ENCODE measurements at places on chromosomes 12 and 14.
A peak's percentile ranks its signal among the peaks of the same experiment; 100 is the strongest.

- DNase-seq: peak; percentile 55
These were observed 727 bp downstream of the LDHB start for GRCh38 chr12:21656905-21657325.

DNA sequence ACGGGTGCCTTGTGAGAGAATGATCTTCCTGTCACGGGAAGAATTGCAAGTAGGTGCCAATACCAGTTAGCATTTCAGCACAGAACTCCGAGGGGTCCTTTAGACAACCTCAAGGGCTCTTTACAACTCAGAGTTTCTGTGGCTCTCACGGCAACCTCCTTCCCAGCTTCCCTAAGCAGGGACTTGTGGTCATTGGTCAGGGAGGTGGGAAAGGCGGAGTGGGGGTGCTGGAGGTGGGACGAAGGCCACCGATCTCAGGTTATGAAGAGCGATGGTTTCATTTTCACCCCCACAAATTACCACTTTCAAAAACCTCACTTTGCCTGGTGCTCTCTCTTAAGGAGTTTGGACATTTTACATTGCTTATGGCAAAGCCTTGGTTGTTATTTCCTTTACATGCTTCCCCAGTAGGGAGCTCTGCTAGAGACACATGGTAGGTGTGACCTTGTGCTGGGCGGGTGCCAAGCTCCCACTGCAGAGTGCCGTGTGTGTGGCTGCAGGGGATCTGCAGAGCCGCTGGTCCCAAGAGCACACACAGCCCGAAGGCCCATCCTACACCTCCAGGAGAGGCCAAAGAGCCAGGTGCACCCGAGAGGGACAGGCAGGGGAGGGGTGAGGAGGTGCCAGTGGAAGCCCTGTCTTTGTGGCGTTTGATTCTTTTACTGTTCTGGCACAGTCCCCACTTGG, 21.4 kb downstream of the BCL2L14 start:
- DNase-seq: peak; percentile 31

GRCh38 chr12:1574865-1575259, 19.5 kb downstream of the FBXL14 start:
- DNase-seq: peak; percentile 63

DNA sequence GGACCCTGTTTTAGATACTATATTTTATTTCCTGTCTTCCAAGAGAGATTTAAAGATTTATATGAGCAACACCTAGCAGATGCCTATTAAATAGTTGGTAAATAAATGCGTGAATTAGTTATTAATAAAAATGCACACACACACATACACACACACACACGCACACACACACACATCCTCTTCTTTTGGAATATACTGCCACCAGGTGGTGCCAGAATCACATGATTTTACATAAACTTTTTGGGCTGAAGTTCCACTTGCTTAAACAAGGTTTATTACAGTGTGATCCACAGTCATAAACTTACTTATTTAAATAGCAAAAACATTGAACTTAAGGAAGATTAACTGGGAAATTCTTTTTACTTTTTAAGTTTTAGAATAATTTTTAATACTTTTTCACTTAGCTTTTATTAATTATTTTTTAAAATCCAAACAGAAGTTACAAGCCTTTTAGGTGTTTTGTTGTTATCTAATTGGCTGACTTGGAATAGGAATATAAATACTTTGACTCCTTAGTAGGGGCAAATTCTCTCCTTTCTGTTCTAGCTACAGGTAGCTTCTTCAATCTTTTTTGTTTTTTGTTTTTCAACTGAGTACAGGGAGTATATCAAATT, 17.5 kb downstream of the RAD51B start:
- DNase-seq: peak; percentile 75

- peak; percentile 79 for DNase-seq
These were observed 207.8 kb downstream of the CRADD start for GRCh38 chr12:93884794-93885460.

- DNase-seq: no peak
These were observed 305.5 kb downstream of the CEP128 start for GRCh38 chr14:80636071-80636470.

- no peak for DNase-seq
These were observed 1.9 kb downstream of the RIMKLB start for GRCh38 chr12:8699714-8700113.

DNA sequence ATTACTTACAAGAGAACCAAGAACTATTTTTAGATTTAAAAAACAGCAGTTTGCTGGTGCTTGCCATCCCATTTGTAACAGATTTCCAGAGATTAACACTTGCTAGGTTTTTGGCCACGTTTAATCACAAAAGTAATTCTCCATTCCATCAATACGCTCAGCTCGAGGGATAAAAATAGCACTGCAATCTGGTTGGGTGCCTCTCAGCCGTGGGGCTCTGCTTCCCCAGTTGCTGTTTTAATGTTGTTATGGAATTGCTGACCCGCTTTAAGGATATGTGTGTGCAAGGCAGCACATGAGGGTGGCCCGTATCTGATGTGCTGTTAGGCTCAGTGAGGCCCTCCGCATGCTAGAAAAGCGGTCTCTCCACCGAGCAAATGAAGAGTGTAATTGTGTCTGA, 222.2 kb upstream of the TMEM260 start:
- DNase-seq: no peak

GRCh38 chr14:51139121-51139681, 44.3 kb upstream of the TRIM9 start:
- no peak for DNase-seq

DNA sequence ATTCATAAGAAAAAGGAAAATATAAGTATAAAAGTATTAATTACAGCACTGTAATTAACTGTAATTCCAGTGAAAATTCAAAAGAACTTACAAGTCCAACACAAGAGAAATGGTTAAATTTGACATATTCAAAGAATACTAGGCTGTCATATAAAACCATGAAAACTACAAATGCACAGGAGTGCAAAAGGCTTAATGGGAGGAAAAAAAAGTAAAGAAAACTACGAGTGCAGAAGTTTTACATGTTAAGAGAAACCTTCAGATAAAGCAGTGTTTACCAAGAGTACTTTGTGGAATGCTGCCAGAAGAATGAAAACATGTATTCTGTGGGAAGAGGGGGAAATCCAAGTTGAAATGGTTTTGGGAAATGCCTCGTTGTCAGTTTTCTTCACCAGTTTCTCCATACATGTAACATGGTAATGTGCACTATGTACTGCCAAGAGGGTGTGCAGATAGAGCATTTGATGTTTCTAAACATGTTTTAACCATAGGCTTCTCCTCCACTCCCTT, 9.1 kb downstream of the HEATR5A start:
- peak; percentile 28 for DNase-seq

DNA sequence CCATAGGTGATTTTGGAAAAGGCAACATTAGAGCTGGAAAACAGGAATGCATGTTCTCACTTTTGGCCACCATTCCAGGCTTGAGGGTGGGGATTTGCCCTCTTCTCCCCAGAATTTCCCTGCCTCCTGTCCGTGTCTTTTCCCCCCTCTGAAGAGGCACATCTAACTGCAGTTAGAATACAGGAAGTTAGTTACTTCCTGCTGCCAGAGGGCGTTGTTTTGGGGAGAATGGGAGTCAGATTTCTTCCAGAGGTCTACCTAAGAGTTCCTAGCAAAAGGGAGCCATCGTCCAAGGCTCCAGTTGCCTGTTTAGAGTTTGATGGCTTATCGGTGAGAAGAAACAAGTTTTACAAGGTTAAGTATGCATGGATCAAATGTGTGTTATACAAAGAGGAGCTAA, 112.8 kb upstream of the IGF1 start:
- no peak for DNase-seq

GRCh38 chr14:83172363-83172762, 1638.7 kb upstream of the SEL1L start:
- peak; percentile 82 for DNase-seq

GRCh38 chr14:55897031-55897430, 221.2 kb upstream of the PELI2 start:
- no peak for DNase-seq

DNA sequence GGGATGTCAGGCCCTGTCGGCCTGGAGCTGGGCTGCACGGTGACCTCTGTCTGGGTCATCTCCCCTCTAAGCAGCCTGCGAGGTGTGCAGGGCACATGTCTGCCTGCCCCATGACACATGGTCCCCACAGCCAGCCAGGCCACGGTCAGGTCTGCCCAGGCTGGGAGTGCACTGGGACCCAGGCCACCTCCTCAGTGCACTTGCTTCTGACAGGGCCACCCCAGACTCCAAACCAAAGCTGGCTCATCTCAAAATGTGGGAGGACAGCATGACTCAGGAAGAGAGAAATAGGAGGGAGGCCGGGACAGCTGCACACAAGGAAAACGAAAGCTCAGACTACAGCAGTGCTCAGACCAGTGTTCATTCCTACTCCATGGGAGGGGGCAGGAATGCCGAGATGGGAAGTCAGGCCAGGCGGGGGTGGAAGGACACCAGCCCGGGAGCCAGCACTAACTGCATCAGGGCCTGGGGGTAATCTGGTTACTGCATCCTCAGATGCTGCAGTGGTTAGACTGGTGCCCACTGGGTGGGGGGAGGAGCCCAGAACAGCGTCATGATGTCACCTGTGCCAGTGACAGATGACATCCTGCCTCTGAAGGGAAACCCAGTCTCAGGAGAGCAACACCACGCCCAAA, 4.0 kb downstream of the P2RX2 start:
- peak; percentile 67 for DNase-seq

DNA sequence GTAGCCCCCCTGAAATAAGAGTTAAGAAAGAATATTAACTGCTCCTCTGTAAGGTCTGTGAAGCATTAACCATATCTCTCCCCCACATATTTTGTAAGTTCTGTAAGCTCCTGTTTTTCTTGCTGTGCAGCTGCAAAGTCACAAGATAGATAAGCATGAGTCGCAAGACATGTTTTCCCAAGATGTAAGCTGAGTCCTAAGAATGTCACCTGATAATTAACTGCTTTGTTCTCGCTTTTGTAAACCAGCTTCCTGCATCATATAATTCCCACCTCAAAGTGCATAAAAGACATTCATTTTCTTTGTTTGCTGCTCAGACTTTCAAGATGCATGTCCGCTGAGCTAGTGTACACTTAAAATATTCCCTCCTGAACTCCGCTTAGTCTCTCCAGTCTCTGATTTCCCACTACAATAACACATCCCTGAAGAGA, 27.0 kb upstream of the PHC1 start:
- peak; percentile 5 for DNase-seq

- no peak for DNase-seq
These were observed 32.0 kb downstream of the ANAPC7 start for GRCh38 chr12:110371408-110372055.

- no peak for DNase-seq
These were observed 1.1 kb upstream of the BCDIN3D start for GRCh38 chr12:49843876-49844437.

DNA sequence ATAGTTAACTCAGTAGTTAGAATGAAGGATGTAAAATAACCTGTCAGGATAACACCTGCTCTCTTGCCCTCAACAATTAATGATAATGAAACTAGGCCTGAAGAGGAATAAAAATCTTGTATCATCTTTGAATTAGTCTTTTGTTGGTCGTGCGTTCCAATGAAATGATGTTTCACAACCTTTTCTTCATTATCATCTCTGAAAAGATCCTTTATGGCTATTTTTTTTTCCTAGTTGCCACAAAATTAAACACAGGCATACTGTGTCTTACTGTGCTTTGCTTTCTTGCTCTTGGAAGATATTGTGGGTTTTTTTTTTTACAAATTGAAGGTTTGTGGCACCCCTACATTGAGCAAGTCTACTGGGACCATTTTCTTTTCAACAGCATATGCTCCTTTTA, 128.6 kb downstream of the BICD1 start:
- no peak for DNase-seq

GRCh38 chr12:128977441-128977840, 124.2 kb downstream of the GLT1D1 start:
- no peak for DNase-seq

- DNase-seq: no peak
These were observed 54.8 kb downstream of the NINJ2 start for GRCh38 chr12:608413-608812.

- DNase-seq: no peak
These were observed 36.3 kb downstream of the STON2 start for GRCh38 chr14:81363746-81364378.

GRCh38 chr14:54629183-54629582, 62.3 kb downstream of the SAMD4A start:
- no peak for DNase-seq

- no peak for DNase-seq
These were observed 32.7 kb downstream of the CACNA2D4 start for GRCh38 chr12:1885599-1886245.

DNA sequence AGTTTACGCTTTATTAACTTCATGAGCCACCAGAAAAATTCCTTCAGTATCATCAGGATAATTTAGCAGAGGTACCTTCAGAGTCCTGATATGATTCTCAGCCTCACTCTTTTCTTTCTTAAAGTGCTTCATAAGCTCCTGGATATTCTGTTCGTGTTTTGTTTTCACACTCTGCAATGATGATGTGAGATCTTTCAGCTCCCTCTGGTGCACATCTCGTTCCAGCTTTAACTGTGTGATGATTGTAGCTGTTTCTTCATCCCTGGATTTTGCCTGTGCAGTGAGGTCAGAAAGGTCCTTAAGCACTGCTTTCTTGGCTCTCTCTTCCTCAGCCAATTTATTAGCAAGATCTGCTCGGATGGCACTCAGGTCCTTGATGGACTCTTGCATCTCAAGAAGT, 156.7 kb downstream of the CEP128 start:
- DNase-seq: no peak

GRCh38 chr14:102424520-102424919, 61.8 kb downstream of the TECPR2 start:
- DNase-seq: no peak

- no peak for DNase-seq
These were observed 50.6 kb upstream of the FLRT2 start for GRCh38 chr14:85479306-85479705.

GRCh38 chr12:110176745-110177144, 52.6 kb downstream of the IFT81 start:
- peak; percentile 58 for DNase-seq

DNA sequence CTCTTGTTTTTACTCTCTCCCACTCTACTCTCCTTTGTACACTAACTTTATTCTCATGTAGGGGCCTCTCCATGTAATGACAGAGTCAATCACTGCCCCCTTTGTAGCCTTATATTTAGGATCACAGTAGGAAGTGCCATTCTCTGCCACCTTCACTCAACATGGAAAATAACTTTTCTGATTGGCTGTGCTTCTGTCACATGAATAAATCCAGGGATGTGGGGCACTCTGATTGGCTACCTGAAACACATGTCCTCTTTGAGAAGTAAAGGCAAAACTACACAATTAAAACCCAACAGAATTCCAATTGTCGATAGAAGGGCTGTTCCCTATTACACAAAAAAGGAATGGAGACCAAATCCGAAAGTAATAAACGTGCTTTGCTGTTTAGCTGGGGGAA, at the start of gene RNASE9:
RNASE9 (minus strand) TSS at position 87 of the 400 bp plus-strand sequence.
- DNase-seq: no peak

DNA sequence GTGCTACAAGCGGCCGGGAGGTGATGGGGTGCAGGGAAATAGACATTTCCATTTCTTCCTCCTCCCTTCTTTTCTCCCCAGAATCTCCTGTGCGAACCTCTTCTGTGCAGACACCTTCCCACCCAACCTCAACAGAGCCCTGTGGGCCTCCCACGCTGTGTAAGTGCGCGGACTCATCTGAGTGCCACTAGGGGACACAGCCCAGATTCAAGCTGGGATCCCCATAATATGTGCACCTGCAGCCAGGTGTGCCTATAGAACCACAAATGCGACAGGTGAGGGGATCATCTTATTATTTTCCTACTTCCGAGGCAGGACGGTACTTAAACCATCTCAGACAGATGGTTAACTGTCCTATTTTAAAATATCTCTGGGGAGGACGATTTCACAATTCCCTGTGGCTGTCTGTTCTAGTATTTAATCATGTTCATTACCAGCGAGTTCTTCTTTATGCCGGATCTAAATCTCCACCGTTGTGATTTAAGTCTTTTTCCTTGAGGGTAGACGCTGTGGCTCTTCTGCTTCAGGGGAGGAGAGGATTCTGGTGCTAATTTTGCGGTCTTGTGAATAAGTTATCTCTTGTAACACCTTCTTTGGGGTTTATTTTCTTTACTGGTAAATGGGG, 17.2 kb upstream of the CACNA1C start:
- DNase-seq: no peak

All from fibroblast of skin of back (primary cell).